ENCODE measurements at places on chromosomes 2 and 18.

- no peak for DNase-seq
These were observed 99.3 kb downstream of the COPS8 start for GRCh38 chr2:237184919-237185552.

DNA sequence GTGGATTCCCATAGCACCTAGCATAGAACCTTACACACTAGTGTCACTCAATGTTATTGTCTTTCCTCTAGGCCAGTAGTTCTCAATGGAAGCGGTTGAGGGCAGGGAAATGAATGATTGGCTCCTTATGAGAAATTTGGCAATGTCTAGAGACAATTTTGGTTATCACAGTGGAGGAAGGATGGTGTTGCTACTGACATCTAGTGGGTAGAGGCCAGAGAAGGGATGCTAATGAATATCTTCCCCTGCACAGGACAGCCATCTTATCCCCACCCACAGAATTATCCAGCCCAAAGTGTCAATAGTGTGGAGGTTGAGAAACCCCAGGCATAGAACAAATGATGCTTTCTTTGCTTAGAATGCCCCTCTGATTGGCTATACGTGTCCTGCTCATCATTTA is 15.8 kb downstream of the C18orf63 start:
- no peak for DNase-seq

DNA sequence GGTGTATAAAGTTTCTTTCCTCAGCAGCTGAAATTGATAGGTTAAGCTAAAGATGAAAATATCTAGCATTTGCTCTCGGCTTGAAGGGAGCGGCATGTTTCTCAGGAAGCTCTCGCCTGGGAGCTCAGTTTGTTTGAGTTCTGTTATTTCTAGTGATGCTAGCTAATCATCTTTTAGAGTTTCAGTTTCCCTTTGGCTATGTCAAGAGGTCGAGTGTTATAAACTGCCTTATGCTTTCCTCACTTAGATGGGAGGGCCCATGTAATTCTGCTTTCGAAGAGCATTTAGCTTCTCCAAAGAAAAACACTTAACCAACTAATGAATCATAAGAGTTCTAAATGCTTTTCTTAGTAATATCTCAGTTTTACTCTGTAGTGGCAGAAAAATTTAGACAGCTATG is 33.6 kb downstream of the PLCL1 start:
- DNase-seq: no peak

GRCh38 chr18:11247381-11247970 is 98.1 kb upstream of the PIEZO2 start:
- no peak for DNase-seq

GRCh38 chr2:152171718-152172117 is 3.8 kb downstream of the STAM2 start:
- no peak for DNase-seq

- DNase-seq: no peak
These were observed 87.8 kb upstream of the ASB18 start for GRCh38 chr2:236351966-236352525.

DNA sequence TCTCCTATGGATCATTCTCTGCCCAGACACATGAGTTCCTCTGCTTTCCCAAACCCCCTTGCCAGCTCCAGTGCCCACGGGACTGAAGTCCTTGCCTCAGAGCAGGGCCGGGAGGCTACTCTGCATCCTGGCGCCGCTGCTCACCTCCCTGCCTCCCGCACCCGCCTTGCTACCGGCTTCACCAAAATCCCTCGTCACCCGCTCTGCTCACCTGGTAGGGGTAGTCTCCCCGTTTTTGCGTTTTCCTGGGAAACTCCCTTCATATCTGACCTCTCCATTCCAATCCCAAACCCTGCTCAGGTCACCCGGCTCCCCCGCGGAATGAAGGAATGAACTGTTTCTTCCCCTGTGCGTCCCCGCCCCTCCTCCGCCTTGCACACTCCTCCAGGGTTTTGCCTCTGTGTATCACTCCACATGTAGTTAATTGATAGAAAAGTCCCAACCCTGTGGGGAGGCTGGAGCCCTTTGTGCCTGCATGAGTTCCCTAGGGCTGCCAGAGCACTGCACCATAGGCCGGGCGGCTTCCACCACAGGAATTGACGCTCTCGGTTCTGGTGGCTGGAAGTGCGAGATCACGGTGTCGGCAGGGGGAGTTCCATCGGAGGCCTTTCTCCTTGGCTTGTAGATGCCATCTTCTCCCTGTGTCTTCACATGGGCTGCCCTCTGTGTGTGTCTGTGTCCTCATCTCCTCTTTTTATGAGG is 2.0 kb upstream of the DGKD start:
- no peak for DNase-seq

Measured in activated T-helper 1 cell treated with anti-CD3 and anti-CD28 coated beads, Interleukin-2, amount 50 U/mL, for 16 hours (primary cell).